Left colon (tissue), 2 donors: ENCODE measurements at places on chromosomes 4 and X.

DNA sequence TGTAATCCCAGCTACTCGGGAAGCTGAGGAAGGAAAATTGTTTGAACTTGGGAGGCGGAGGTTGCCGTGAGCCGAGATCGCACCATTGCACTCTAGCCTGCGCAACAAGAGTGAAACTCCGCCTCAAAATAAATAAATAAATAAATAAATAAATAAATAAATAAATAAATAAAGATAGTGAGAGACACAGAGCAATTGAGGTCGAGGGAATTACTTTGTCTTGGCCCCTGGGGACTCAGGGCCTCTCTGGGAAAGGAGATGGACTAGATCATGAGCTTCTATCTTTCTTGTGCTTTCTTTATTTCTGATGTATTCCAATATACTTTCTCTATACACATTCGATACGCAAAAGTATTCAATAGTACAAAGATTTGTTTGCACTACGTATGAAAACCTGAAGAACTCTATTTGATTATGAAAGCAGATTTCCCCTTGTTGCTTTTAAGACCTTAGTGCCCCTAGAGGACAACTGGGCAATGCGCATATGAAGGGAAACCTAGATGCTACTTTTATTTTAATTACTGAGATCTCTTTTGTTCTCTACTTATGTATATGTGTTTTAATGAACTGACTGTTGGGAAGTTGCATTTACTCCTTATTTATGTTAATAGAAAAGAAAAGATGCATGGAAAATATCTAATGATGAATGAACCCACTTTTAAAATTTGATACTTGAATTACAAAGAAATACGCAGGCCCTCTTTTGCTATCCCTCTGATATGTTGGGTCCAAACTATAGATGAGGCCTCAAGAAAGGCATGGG lies 12.8 kb upstream of the ELOVL6 start:
- DNase-seq = peak; percentile 14

GRCh38 chr4:6047130-6047673 lies 29.0 kb upstream of the C4orf50 start:
- no peak for DNase-seq

DNA sequence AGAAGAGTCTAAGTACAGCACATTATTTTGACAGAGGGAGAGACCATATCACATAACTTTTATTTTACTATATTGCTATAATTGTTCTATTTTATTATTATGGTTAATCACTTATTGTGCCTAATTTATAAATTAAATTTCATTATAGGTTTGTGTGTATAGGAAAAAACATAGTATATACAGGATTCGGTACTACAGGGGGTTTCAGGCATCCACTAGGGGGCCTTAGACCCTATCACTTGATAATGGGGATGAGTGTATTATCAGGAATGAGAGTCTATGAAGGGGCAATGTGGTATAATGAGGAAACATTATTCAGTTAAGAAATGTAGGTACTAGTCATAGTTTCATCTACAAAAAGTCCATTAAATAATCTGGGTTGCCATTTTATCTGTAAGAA lies 833.1 kb downstream of the C4orf33 start:
- DNase-seq = no peak

DNA sequence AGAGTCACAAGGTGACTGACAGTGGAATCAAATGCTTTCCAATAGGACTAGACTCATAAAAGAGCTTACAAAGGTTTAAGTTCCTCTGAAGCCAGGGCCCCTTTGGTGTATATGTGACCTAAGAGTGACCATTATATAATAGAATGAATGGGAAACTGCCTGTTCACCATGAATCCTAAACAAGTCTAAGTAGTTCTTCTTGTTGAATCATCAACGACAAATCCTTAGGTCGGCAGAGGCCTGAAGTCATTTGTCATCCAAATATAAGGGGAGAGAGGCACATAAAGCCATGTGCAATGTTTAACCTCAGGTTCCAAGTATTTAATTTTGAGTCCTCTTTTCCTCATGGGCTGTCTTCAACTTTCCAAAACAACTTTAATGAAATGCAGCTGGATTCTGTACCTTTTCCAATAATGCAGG lies 122.4 kb downstream of the RASL11B start:
- no peak for DNase-seq

- DNase-seq = no peak
Measured at GRCh38 chrX:22041907-22042530, 9.9 kb downstream of the PHEX start.

DNA sequence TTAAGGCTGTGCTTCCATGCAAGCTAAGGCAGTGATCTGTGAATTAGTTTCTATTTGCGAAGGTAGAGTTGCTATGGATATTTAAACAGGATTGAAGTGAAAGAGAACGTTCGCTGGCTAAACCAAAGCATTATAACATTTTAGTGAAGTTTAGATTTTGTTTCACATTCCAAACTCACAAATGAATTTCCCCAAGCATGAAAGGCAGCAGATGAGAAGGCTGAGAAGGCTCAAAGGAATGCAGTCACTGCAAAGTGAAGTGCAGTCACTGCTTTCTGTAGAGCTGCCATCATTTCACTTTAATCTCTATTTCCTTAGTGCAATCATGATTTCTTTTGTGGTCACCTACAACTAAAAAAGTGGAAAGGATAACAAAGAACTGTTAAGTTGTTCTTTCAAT lies 334.7 kb upstream of the NR3C2 start:
- DNase-seq = no peak

DNA sequence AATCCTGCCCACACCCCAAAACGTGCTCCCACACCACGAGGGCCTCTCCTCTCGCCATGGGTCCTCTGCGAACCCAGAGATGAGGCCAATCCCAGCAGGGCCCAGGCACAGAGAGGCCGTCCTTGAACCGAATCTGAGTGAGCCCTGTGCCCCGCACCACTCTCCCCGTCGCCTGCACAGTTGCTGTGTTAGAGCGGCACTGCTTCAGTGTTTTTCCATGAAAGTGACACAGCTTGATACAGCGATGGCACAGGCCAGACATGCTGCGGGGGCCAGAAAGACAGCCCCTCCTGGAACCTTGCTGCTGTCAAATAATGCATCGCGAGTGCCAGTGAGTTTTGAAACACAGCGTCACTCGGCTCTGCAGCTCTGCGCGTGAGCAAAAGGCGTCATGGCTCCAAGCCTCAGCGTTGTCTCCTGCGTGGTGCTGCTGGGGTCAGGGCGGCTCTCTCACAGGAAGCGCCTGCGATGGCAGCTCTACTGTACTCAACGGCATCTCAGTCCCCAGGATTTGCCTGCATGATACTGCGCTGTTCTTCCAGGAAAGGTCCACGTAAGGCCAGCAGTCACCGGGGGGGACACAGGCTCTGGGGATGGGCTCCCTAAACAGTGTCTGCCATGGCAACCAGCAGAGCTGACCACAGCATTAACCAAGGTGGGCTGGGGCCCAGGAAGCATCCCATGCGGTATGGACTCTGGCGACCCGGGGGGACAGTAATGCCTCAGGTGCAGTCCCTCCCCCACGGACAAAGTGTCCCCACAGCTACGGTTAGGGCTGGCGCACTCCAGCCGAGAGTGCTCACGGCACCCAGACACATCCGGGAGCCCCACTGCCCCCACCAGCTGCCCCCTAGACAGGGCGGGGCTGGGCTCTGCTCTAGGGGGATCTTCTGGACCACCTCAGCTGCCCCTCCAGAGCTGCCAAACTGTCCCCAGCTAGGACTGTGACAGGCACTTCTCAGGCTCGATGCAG lies 63.1 kb downstream of the ACOX3 start:
- no peak for DNase-seq

DNA sequence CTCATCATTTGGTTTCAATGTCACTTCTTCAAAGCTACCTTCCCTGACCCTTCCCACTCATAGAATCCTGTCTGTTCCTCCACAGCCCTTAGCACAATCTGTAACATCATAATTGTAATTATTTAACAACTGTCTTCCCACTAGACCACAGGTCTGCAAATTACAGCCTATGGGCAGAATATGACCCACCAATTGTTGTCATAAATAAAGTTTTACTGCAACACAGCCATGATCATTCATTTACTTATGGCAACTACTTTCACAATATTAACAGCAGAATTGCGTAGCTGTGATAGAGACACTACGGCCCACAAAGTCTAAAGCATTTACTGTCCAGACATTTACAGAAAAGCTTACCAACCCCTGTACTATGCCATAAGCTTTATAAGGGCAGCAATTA lies 15.9 kb downstream of the USP46 start:
- no peak for DNase-seq

GRCh38 chr4:40317916-40318658 lies 17.0 kb upstream of the CHRNA9 start:
- no peak for DNase-seq
